Fibroblast of skin of abdomen (primary cell): ENCODE measurements at places on chromosomes 1 and 21.

- no peak for DNase-seq
These were observed 6.4 kb downstream of the GFI1 start for GRCh38 chr1:92480200-92480812.

GRCh38 chr1:164456272-164456671, 102.7 kb upstream of the PBX1 start:
- no peak for DNase-seq

DNA sequence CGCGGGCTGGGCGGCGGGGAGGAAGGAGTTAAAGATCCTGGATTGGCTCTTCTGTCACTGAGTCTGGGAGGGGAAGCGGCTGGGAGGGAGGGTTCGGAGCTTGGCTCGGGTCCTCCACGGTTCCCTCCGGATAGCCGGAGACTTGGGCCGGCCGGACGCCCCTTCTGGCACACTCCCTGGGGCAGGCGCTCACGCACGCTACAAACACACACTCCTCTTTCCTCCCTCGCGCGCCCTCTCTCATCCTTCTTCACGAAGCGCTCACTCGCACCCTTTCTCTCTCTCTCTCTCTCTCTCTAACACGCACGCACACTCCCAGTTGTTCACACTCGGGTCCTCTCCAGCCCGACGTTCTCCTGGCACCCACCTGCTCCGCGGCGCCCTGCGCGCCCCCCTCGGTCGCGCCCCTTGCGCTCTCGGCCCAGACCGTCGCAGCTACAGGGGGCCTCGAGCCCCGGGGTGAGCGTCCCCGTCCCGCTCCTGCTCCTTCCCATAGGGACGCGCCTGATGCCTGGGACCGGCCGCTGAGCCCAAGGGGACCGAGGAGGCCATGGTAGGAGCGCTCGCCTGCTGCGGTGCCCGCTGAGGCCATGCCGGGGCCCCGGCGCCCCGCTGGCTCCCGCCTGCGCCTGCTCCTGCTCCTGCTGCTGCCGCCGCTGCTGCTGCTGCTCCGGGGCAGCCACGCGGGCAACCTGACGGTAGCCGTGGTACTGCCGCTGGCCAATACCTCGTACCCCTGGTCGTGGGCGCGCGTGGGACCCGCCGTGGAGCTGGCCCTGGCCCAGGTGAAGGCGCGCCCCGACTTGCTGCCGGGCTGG, at the start of gene NPR1:
TSS of gene NPR1 (plus strand) at position 170 of the 818 bp plus-strand sequence. CDS start at position 591, 421 bp downstream.
- no peak for DNase-seq

DNA sequence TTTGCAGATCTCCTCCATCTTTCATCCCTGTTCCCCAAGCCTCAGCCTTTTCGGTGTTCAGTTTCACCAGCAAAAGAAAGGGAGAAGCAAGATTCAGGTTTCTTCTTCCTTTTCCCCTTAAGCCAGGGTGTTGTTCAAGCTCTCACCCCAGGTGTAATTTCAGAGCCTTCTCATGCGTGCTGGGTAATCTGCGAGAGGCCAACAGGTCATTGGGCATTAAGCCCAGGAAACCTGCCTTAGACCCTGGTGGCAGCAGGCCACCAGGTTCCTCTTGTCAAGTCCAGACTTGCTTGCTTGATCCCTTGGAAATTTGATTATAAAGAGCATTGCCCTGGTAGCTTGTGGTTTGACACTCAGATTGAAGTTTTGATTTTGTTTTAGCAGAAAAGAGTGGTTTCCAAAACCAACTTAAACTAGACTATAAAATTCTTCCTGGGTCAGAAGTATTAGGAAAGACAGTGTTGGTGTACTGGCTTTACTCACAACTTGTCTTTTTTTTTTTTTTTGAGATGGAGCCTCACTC, 6.9 kb downstream of the AKR1A1 start:
- DNase-seq: no peak
